ENCODE measurements at places on chromosomes 4 and X.
A peak's percentile ranks its signal among the peaks of the same experiment; 100 is the strongest.

DNA sequence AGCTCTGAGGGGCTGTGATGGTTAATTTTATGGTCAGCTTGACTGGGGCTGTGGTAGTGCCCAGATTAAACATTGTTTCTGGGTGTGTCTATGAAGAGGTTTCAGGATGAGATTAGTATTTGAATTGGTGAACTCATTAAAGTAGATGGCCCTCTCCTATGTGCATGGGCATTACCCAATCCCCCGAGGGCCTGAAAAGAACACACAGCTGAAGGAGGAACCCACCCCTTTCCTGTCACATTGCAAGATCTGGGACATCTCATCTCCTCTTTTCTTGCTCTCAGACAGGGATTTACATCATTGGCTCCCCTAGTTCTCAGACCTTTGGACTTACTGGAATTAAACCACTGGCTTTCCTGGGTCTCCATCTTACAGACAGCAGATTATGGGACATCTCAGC, 29.4 kb upstream of the NDP start:
- no peak for DNase-seq

GRCh38 chr4:8516061-8516573, 64.1 kb upstream of the GPR78 start:
- DNase-seq: no peak

DNA sequence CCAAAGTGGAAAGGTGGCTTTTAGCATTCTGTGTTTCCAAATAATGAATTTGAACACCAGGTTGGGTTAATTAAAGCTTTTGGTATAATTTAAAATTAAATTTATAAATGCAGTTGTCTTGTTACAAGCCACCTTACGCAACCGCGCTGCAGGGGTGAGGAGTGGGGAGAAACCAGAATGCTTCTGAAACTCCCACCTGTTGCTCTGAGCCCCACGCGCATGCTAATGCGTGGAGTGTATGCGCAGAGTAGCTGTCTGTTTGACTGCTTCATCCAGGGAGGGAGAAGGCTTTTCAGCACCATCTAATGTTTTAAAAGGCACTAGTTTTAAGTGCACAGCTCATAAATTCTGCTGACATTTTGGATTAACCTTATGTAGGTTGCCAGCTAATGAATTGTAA, 12.5 kb downstream of the OGT start:
- no peak for DNase-seq

- DNase-seq: no peak
Measured at GRCh38 chr4:706834-707598, 1.4 kb downstream of the PCGF3 start.

DNA sequence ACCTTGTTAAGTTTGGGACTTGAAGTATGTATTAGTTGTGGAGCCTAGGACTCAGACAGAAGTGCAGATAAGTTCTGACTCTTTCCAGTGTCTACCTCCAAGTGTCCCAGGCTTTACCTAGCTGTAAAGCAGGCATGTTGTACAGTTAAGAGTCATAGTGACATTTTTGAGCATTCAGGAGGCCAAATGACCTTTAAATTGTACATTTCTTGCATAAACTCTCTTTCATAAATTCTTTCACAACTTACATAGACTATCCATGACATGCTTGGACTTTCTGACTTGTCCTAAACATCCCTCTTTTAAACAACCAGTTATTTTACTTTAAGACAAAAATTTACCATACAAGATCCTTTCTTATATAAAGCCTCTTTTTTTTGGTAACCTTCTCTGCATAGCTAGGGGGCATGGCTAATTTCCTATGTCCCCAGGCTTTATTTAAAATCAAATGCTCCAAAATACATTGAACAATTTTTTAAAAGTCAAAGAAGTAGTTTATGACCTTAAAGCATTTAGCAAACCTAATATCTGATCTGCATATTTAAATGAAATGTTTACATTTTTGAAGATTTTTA, 40.1 kb upstream of the UGT8 start:
- no peak for DNase-seq

- no peak for DNase-seq
Measured at GRCh38 chr4:188434643-188435042, 295.4 kb downstream of the TRIML1 start.

DNA sequence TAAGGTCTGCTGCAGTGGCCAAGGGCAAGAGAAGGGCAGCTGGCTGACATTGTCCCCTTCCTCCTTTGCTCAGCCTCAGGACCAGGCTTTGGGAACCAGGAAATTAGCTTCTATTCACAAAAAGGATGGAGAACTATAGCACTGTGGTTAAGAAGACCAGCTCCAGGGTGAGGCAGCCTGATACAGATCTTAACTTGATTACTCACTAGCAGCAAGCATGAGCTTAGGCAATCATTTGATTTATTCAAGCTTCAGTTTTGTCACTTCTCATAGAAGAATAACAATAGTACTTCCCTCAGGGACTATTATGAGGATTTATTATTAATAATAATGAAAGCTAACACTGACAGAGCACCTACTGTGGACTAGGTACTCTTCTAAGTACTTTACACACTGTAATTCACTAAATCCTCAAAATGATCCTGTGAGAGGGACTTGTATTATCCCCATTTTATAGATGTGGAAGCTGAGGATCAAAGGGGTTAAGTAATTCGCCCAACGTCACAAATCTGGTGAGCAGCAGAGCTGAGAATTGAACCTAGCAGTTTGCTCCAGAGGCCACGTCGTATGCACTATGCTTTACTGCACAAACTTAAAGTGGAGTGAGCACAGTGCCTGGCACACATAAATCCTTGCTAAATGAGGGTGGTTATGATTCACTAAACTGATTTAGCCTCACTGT, 130.4 kb upstream of the PAK3 start:
- DNase-seq: no peak

DNA sequence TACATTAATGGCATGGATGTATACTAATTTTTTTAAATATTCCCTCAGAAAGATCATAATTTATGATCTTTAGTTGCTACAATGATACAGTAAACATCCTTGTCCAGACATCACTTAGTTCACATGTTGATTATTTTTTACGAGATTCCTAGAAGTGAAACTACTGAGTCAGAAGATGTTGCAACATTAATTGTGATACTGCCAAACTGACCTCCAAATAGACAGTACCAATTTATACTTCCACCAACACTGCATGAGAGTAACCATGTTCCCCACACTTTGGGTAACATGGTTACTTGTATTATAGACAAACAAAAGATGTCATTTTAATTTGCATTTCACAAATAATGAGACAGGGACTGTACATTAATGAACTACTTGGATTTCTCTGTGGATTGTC, 19.6 kb downstream of the RCHY1 start:
- DNase-seq: no peak

GRCh38 chrX:28491322-28491721, 95.9 kb upstream of the IL1RAPL1 start:
- DNase-seq: no peak

DNA sequence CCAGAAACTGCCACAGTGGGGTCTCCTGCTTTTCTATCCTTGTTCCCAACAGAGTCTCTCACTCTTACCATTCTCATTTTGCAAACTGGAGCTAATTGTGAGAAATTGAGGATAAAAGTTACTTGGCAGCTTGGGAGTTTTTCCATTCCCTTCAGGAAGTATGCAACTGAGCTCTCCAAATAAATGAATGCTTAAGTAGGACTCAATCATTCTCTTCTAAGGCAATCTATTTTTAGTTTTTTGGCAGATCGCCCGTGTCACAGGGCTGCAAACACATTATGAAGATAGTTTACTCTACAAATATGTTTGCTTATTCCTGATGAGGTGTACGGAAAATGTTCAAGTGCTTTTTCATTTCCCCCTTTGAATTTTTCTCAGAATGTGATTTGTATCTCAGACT, 5.3 kb downstream of the ASB11 start:
- DNase-seq: no peak

- DNase-seq: no peak
Measured at GRCh38 chr4:14167876-14168510, 540.5 kb upstream of the BOD1L1 start.

GRCh38 chr4:41620594-41621256, 82.8 kb downstream of the LIMCH1 start:
- DNase-seq: no peak

DNA sequence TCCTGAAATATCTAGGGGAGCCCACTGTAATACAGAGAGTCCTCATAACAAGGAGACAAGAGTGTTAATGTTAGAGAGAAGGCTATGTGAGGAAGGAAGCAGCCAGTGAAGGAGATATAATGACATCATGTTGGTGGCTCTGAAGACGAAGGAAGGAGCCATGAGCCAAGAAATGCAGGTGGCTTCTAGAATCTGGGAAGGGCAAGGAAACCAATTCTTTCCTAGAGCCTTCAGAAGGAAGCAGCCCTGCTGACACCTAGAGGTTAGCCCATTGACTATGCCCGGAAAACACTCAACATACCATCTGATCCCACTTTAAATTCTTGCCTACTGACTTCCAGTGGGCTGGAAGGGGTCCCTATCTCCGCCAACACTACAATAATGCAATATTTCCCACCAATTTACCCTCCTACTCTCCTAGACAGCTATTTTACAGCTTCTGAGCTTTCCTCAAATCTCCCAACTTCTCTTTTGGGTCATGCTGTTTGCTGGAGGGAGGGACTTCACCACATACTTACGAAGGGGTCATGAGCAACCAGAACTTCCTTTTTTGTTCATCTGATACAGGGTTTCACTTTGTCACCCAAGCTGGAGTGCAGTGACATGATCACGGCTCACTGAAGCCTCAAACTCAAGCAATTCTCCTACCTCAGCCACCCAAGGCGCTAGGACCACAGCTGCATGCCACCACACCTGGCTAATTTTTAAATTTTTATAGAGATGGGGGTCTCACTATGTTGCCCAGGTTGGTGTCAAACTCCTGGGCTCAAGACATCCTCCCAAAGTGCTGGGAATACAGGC, 25.2 kb upstream of the G3BP2 start:
- no peak for DNase-seq

DNA sequence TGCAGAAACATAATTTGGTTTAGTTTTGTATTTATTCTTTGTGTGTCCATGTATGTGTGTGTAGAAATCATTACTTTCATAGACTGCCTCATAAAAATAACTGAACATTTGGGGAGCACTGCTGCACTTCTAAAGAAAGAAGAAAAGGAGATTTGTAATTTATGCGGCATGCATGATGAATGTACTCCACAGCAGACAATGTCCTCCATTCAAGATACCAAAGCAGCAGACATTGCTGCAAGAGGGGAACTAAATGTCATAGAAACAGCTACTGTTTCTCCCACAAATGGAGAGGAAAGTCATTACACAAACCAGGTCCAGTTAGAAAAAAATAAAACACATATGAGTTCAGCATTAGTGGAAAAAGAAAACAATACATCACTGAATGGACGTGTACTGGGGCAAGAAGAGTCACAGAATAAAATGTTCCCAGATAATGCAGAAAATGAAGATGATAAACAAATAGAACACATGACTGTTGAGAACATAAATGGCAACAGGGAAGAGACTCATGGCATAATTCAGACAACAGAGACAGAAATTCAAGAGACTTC, 2.6 kb downstream of the DTHD1 start:
- no peak for DNase-seq

- DNase-seq: peak; percentile 93
Measured at GRCh38 chr4:115113506-115114106, at the start of gene NDST4. NDST4 (minus strand) TSS chr4:115113620; CDS start chr4:115077036, 36,584 bp downstream.

GRCh38 chr4:66927937-66928336, 617.4 kb downstream of the CENPC start:
- DNase-seq: peak; percentile 78

- no peak for DNase-seq
Measured at GRCh38 chr4:109432203-109432602, 1.4 kb upstream of the SEC24B start.

- DNase-seq: no peak
Measured at GRCh38 chr4:88413801-88414200, 35.1 kb downstream of the HERC6 start.

DNA sequence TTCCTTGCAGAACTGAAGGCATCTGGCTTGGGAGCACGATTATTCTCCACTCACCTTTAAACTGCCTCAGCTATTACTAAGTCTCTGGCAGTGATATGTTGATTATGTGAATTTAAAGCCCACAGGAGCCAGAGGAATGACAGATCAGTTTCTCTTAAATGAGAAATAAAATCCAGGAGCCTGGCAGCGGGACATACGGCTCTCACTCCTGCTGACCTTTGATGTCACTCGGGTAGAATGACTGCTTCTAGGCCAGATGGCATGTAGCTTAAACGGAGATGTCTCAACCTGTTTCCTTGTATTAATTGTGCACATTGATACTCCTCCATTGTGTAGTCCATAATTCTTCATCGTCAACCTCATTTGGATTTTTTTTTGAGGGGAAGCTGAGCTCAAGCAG, 4.0 kb upstream of the CBLL2 start:
- DNase-seq: no peak

DNA sequence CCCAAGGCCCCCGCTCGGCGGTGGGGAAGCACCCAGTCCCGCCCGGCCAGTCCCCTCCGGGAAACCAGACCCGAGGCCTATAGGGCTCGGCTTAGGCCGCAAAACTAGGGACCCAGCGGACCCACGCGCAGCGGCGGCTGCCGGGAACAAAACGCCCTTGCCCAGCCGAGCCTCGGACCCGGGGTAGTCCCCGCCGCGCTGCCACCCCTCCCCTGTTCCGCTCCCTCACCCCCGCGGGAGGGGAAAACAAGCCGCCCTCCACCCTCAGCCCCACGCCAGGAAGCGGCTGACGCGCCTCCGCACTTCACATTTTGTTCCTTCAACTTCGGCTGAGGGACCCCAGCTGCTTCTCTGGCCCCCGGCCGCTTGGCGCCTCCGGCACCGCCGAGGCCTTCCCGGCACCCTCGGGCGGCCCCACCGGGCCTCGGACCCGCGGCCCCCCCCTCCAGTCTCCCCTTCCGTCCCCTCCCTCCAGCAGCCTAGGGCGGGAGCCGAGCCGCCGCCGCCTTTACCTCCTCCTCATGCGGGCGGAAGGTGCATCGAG, 694 bp downstream of the PDS5A start:
- DNase-seq: peak; percentile 0

DNA sequence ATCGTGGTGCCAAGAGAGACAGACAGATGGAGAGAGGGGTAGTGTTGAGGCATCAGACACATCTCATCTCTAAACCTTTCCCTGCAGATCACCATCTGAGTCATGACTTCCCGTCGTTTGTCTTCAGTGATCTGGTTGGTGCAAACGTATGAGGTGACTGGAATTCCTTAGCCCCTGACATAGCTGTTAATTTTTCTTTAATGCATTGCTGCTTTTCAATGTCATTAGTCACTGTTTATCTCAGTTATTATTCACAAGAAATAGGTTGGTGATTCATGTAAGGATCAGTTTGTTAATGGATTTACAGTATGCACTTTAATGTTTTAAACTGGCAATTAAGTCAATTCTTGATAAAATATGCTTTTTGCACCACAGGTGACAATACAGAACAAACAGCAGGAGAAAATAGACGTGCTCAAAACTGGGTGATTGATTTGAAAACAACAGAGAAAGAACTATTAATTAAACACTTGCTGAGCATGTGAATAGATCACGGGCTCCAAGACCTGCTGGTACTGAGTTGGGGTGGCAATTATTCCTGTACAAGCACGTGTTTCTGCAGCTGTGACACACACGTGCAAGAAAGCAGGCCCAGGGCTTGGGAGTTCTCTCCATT, 1.3 kb upstream of the TMEM154 start:
- no peak for DNase-seq

GRCh38 chr4:81609844-81610243, 138.1 kb upstream of the RASGEF1B start:
- DNase-seq: no peak

- DNase-seq: no peak
Measured at GRCh38 chr4:99356992-99357391, 4.4 kb upstream of the ADH1C start.

Measured in SHP77 (cell line).